Activated CD4-positive, alpha-beta T cell treated with anti-CD3 and anti-CD28 coated beads for 4 hours (primary cell): ENCODE measurements at places on chromosomes 5 and 9.

DNA sequence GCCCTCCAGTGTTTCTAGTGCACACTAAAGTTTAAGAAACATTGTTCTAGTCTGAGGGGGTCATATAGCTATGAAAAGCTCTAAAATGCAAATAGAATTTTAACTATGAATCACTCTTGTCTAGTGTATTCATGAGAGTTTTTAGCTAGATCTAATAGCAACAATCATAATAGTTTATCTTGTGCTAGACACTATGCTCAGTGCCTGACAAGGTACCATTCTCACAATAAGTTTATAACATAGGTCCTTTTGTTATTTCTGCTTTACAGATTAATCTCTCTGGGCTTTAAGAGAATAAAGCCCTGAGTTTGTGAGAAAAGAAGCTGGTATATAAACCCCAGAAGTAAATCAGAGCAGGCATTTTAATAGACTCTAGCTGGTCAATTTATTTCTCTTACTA is 2120.7 kb downstream of the MAT2B start:
- no peak for DNase-seq

GRCh38 chr9:94079236-94079635 is 5.0 kb upstream of the PTPDC1 start:
- DNase-seq, result no peak

- no peak for DNase-seq
Measured at GRCh38 chr9:109815366-109815947, 35.5 kb downstream of the PALM2AKAP2 start.

- DNase-seq, result no peak
Measured at GRCh38 chr5:141701360-141702119, 19.5 kb upstream of the ARAP3 start.

DNA sequence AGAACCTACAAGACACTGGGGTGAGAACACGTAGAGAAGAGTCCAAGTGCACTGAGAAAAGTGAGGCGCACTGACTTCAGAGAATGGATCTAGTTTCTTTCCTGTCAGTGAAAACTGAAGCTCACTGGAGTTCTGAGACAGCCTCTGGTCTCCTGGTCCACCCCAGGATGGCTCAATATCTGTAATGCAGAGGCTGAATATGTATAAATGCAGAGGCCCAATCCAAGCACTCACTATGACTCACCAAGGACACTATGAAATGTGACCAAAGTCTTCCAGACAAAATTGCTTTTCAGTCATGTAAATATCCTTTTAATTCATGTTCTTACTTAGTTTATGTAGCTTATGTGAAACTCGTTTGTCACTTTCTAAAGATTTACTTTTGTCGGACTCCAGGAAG is 53.8 kb downstream of the NFIB start:
- no peak for DNase-seq

DNA sequence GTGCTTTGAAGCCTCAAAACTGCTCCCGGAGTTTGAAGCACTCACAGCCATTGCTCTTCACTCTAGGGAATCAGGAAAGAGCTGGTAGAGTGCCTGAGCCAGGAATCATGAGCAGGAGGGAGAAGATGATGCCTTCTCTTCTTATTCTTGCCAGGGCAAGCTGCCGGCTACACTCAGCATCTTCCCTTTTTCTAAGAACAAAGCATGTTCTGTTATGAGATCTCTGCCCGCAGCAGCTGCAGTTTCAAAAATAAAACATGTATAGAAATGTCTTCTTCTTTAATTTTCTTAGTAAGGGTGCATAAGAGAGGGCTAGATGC is 57.9 kb upstream of the RICTOR start:
- no peak for DNase-seq

- no peak for DNase-seq
Measured at GRCh38 chr5:58108511-58108910, 351.4 kb downstream of the PLK2 start.

DNA sequence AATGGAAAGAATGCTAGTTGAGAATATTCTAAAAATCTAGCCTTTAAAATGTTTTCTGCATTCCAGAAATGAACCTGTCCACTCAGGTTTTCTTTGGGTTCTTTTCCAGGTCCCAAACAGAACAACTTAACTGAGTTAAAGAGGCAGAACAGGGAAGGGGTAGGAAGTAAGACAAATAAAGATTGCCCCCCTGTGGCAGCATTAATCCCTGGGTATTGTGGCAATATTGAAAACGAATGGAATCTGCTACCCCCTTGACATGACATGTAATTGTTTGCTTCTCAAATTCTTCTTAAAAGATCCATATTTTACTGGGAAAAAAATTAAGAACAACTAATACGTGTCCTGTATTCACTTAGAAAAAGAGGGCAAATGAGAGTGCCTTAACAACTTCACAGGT is 9.3 kb upstream of the RBM22 start:
- DNase-seq, result no peak

DNA sequence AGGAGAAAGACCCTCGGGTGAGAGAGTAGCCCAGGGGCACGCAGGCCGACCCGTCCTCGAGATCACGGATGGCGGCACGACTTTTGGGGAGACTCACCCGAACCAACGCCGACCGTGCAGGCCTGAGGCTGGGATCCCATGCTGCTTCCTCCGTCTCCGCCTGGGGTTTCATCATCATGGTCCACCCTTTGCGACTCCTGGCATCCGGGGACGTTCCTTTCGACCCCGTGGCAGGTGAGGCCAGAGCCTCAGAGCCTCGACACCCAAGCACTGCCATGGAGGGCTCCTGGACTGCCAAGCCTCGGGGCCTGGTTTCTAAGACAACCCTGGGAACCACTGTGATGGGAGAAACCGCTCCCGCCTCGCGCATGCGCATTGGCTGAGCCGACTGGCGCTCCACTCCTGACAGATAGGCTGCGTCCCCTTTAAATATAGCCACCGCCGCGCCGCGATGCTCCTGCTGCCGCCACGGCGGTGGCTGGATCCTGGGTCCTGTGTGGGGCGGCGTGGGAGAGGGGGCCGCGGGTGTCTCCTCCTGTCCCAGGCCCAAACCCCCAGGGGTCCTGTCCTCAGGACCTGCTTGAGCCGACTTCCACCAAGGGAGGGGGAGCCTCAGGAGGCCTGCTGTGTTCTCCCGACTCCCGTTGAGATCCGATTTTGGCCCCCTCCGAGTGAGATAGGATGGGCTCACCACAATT is 481.6 kb downstream of the SPATA31A7 start:
- DNase-seq, result no peak

DNA sequence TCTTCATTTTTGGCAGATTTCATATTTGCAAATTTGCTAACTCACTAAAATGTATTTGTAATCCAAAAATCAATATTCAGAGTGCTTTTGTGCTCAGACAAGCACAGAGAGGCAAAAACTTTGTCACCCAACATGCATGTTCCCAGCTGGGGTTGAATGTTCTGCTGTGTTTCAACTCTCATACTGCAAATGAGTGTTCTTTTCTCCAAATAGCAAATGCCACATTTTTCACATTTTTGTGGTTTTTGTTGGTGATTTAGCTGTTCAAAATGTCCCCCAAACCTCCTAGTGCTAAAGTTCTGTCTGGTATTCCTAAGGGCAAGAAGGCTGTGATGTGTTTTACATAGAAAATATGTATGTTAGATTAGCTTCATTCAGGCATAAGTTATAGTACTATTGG is 87.3 kb upstream of the PCSK5 start:
- DNase-seq, result no peak

DNA sequence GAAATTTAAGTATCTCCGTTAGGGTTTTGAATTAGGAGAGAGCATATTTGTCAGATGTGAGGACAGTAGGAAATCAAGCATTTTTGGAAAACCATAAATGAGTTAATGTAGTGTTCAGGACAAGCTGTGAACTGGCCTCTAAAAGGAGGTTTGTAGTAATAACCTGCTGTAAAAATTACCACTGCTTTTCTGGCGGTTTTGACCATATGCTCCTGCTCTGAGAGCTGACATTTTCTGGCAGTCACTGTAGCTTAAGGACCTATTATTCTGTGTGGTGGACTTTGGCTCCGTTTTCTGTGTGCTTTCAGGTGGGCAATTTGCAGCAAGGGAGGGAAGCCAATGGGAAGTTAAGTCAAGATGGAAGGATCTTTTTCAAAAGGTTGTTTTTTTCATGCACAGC is 111.1 kb downstream of the SGCD start:
- DNase-seq, result no peak

DNA sequence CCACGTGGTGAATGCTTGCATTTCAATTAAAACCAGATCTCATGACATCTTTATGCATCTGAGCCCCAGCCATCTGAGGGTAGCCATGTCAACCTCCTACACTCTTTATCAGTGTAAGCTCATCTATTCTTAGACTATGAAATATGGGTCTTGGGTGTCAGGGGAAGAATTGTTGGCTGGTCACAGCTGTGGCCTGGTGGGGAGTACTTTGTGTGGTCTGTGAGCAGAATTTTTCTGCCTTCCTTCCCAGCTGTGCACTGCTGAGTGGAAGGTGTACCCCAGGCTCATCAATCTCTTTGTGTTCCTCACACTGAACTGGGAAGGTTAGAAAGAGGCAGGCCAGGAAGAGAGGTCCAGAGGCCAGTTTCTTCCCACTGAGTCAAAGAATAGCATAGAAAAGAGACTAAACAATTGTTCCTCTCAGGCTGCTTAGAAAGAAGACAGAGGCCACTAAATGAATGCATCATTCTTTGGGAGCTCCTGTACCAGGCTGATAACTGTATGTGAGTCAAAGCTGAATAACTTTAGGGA is 202.7 kb upstream of the RGMB start:
- no peak for DNase-seq

DNA sequence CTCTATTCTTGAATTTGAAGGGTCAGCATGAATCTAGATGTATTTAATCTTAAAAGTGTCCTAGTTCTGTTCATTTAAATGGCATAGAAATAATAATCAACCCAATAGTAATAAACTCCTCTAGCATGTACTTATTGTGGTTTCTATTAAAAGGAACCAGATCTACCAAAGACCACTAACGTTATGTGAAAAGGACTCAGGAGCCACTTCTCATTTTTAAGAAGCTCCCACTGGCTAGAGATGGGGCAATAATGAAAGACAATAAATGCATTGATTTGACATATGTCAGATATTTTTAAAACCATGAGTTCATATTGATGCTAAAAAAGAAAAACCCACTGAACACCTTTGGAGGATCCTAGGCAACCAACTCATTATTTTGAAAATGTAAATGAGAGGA is 191.9 kb downstream of the ATP10B start:
- DNase-seq, result no peak

GRCh38 chr9:133489253-133490190 is 10.6 kb upstream of the SLC2A6 start:
- DNase-seq, result no peak

GRCh38 chr5:11069041-11069440 is 308.0 kb upstream of the DAP start:
- no peak for DNase-seq

DNA sequence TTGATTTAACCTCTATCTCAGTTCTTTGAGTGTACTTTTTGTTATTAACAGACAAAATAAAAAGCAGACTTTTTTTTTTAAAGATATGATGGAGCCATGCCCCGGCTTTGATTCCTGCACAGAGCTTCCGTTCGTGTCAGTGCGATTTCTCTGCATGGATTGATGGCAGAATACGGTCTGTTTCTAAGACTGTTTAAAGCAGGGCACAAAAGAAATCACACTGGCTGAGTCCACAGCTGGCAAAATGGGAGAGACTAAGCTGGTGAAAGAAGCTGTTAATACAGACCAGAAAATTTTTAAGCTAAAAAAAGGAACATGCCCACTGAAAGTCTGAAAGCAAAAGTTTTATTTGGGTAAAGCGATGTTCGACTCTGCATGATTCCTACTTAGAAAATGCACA is 501.4 kb upstream of the WWC1 start:
- no peak for DNase-seq

DNA sequence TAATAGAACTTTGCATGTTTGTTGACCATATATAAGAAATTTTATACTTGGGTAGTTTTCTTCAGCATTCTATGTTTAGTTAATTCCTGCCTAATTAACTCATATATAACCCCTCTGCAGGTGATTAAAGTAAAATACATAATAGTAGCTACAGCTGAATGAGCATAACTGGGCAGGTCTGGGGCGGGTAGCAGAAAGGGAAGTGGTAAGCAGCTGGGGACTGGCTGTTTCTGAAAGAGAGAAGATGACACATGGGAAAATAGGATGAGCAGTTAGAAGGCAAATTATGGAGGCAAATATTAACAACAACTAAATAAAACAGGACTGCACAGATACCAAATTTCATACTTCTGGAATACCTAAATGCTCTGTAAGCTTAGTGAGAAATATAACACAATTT is 128.1 kb downstream of the CPLANE1 start:
- DNase-seq, result no peak

DNA sequence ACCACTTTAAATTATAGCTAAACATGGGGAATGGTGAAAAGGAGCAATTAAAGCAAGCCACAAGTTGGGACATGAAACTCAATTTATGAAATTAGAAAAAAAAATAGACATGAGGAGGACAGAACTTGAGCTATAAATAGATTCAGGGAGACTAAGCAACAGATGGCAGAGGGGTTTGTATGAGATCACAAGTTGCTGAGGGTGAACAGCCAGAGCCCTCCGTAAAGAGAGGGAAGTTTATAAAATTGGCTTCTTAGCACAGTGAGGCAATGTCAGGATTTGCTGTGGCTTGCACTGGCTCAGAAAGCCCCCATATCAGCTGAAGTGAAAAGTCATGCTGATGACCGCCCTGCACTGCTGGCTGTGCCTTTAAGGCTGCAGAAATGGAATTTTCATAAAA is 443.4 kb upstream of the CD180 start:
- no peak for DNase-seq

GRCh38 chr5:133117912-133118445 is 66.2 kb downstream of the HSPA4 start:
- DNase-seq, result no peak

DNA sequence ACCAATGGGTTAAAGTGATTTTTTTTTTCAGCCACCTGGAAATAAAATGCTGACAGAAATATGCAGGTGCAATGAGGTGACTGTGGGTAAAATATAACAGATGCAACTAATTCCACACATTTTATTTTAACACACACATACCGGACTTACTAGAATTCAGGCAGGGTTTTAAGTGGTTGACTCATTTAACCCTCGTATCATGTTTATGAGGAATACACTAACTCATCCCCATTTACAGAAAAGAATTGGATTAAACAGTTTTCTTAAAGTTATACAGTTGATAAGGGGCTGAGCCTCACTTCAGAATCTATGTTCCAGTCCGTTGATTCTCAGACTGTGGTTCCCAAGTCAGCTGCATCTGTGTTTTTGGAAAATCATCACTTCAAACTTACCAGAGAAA is 207.5 kb downstream of the CHSY3 start:
- DNase-seq, result no peak
